Activated T-helper 1 cell treated with anti-CD3 and anti-CD28 coated beads, Interleukin-12 subunit alpha, Interleukin-12 subunit beta, Interleukin-2, Interleukin-4 antibody, amounts not matched to agents 30 ng/mL and 10 ng/mL and 1 ng/mL, durations not matched to agents 14 hours and 24 hours and 36 hours (primary cell): ENCODE measurements at places on chromosomes 5 and 9.

- DNase-seq, result no peak
Measured at GRCh38 chr5:57816108-57816507, 333.5 kb upstream of the ACTBL2 start.

DNA sequence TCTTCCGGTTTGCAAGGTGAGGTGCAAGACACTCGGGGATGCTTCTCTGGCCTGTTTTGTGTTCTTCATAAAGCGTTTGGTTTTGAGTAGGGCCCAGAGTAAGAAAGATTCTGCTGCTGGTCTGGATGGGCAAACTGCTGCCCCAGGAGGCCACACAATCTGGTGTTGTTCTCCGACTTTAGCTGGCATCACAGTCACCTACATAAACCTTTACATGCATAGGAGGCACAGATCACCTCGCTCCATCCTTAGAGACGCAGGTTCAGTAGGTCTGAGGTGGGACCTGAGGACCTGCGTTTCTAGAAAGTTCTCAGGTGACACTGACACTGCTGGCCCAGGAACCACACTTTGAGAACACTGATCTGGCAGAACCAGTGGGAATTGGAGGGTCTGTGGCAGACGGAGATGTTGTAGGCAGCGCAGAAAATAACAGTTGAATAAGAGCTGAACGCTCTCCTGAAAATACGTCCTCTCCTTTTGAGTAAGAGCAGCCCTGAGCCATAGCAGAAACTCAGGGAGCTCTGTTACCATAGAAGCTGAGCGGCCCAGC lies 3.9 kb upstream of the SLC6A3 start:
- no peak for DNase-seq

GRCh38 chr5:176653401-176654385 lies 6.4 kb downstream of the TSPAN17 start:
- DNase-seq, result peak; percentile 44

DNA sequence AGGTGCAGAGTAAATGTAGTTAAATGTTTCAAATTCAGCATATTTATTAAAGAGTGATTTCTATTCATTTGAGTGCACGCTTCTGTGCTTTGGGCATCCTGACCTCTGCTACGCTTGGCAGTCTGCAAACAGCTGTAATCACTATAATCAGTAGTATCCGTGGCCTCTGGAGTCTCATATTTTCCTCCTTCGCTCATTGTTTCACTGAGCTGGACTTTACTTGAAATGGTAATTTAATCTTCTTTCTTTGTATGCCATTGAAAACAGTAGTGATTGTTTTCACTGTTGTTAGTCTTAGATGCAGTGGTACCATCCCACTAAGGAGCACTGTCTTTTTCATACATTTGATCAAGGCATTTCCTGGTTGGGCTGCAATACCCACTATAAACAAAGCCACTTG lies 43.5 kb upstream of the CAVIN4 start:
- no peak for DNase-seq

GRCh38 chr9:69130456-69131441 lies 43.3 kb upstream of the TJP2 start:
- DNase-seq, result no peak

DNA sequence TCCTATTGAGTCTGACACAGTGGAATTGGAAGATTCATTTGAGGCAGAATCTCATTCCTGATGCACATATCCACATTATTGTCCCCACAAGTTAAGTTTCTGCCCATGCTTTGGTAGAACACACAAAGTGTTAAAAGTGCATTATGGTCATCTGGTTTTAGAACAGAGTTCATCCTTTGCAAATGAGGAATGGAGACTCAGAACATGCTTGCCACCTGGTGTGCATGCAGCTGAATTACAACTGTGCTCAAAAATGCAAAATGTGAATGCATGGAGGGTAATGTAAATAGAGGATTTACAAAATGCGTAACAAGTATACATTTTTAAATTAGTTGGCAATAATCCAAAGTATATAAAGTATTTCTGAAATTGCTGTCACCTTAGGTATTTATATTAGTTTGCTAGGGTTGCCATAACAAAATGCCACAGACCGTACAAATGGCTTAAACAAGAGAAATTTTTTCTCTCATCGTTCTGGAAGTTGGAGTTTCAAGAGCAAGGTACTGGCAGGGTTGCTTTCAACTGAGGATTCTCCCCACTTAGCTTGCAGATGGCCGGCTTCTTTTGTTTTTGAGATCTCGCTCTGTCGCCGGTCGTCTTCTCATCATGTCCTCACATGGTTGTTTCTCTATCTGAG lies 671.1 kb downstream of the TAF11L14 start:
- DNase-seq, result no peak

- DNase-seq, result no peak
Measured at GRCh38 chr9:136860933-136861873, 4.9 kb downstream of the EDF1 start.

GRCh38 chr5:68547622-68548021 lies 332.1 kb downstream of the PIK3R1 start:
- DNase-seq, result no peak

DNA sequence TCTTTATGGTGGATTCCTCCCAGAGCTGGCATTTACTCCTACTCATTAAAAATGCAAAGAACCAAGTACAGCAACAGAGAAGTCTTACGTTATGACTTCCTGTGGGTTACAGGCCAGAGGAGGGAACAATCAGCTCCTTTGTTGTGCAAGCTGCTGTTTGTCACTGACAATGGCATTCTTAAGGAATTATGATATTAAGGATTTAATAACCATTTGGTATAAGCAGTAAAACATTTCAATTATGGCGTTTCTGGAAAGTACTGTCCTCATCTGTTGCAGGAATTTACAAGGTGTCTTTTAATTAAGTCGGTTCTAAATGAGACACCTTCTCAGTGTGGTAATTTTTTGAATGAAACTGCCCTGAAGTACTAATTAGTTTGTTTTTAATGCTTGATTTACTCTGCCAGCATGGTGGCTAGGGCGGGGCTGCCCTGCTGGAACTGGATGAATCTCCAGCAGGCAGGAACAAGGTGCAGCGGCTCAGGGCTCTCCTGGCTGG lies 49.1 kb upstream of the VDAC1 start:
- no peak for DNase-seq

GRCh38 chr9:132516911-132517310 lies 65.5 kb upstream of the BARHL1 start:
- no peak for DNase-seq

DNA sequence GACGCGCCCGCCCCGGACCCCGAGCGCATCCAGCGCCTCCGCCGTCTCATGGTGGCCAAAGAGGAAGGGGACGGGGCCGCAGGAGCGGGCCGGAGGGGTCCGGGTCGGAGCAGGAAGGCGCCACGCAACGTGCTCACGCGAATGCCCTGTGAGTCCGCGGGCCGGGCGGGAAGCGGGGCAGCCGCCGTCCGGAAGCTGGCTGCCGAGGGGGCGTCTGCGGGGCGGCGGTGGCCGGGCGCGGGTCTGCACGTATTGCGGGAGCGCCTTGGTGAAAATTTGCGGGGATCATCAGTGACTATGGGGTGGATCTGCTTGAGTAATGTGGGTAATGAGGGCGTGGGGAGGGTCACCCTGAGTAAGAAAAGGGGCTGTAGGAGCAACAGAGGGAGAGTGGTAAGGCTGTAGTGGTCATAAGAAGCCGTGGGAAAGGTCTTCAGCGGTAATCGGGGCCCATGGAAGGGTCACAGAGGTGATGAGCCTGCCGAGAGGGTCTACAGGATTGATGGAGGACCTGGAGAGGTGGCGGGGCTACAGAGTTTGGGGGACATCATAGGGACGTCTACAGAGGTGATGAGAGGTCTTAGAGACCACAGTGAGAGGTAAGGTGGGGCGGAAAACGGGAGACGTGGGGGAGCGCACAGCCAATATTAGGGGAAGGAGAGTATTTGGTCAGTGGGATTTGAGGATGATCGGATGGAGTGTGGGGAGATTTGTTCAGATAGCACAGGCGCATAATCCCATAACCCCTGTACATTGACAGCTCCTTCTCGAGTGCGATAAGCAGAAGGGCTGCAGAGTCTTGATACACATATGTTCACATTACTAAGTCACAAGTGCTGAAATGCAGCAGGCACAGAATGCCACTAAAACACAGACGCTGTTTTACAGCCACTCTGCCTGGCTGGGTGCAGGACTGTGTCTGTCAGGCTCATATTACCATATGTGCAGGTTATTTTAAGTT lies 819 bp downstream of the LSM11 start:
- DNase-seq, result peak; percentile 21

DNA sequence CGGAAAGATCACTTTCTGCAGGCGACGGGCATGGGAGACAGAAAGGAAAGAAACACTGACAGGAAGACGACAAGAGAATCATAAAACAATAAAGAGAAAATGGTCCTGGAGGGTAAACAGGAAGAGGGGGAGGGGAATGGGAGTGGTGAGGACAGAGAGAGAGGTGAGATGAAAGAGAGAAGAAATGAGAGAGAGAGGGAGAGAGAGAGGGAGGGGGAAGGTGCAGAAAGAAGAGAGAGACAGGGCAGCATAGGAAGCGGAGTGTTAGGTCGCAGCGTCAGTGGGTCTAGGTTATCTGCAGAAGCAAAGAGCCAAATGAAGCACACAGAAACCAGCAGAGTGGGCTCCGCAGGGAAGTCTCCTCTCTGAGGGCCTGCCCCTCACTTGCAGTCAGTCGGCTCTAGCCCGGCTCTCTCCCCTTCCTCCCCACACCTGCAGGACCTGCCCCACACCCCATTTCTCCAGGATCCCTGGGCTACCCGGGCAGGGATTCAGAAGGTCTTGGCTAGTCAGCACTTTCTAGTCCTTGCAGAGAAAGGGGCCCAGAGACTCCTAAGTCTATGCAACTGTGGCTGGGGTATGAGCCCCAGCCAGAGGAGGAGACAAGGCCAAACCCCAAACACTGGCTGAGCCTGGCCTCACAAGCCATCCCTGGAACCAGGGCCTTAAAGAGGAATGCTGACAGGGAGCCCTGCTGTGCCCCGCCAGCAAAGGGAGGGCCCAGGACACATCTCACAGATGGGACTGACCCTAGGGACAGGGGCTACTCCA lies 29.7 kb upstream of the MEIKIN start:
- DNase-seq, result peak; percentile 32

GRCh38 chr9:134428559-134428958 lies 102.3 kb downstream of the RXRA start:
- DNase-seq, result no peak

- DNase-seq, result no peak
Measured at GRCh38 chr9:34311499-34312185, 17.4 kb downstream of the KIF24 start.

DNA sequence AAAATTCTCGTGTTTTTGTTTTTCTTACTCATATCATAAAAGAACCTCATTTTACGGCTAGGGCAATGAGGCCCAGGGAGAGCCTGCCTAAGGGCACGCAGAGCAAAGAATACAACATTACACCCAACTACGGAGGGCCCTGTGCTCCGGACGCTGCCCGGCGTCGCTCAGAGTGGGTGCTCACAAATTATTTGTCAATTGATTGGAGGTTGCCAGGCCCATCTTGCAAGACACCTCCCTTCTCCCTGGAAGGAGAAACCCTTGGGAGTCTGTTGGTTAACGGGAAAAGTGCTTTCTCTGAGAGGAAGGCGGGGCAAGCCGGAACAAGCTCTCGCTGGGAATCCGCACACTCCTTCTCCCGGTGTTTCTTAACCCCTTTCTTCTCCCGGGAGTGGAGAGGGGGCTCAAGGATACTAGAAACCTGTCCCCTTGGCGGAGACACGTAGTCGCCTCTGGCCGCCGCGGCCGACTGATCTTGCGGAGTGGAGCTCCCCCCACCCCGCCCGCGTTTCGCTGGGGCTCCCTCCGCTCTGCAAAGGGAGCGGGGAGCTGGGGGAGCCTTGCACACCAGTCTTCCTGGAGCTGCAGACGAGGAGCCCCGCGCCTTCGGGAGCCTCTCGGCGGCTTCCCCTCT lies 599.3 kb upstream of the SGCD start:
- DNase-seq, result no peak

- DNase-seq, result no peak
Measured at GRCh38 chr5:16609412-16609811, 7.4 kb downstream of the RETREG1 start.

- no peak for DNase-seq
Measured at GRCh38 chr5:90293931-90294330, 115.6 kb downstream of the CETN3 start.

DNA sequence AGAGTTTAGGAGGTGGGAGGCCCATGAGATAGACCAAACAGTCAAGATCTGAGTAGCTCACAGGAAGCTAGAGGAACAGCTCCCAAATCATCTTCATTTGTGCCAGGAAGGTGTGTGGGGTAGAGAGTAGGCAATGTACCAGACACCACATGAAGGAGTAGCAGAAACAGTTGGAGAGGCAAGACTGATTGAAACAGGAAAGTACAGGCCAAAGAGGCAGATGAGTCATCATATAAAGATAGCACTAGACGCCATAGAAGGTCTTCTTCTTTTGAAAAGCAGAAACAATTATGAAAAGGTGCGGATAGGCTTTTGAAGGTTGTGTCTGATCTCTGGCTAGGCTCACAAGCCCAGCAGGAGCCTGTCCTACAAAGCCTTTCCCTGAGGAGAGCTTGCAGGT lies 62.7 kb upstream of the PALM2AKAP2 start:
- DNase-seq, result no peak

DNA sequence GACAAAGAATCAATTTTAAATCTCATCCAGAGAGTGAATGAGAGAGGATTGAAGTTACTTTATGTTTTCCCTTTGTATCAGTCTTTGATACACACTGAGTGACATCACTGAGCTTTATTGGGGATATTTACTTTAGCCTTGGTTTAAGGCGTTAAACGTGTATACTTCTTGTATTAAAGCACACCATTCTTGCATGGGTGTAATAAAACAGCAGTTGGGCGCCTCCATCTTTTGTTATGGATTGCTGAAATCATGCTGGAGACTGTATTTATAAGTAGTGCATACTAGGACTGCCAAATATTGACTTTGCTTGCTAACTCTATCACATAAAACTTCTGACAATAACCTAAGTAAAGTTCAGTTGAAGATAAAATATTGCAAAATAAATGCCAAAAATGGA lies 1755.8 kb upstream of the WWC1 start:
- DNase-seq, result no peak

DNA sequence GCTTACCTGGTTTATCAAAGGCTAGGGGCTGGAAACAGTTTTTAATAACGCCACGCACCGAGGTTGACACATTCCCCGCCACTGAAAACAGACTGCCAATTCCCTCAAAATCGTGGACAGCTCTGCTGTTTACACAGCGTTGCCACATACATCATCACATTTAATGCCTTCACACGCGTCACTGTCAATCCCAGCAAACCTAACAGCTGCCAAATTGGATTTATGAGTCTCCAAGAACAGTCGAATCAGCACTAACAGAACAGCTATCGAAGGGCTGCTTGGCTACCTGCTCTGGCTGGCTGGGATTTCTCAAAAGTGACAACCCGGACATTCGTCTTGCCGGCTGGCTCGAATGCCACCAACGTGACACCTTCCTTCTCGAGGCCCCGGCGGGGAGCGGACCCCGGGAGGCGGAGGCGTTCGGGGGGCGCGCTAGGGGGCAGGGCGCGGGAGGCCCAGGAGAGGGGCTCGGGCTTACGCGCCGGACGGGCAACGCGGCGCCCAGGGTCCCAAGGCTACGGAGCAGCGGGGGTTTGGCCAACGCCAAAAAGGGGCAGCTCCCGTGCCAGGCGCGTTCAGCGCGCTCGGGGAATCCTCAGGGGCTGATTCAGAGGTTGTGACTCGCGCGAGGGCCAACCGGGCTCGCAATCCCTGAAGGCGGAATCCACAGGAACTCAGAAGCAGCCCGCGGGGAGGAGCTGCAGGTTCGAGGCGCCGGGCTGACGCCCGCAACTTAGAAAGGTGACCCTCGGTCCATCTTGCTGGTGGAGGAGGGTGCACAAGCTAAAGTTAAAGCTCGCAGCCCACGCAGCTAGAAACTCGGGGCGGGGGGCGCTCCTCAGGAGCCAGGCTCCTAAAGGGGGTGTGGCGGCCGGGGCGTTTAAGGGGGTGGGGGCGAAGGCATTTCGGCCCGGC lies 1.2 kb downstream of the CDC14B start:
- no peak for DNase-seq

- DNase-seq, result no peak
Measured at GRCh38 chr5:122498163-122498562, 186.1 kb downstream of the SNCAIP start.

- no peak for DNase-seq
Measured at GRCh38 chr9:23801523-23801922, 24.5 kb downstream of the ELAVL2 start.
